HepG2 (cell line): ENCODE measurements at places on chromosomes 6 and 20.
A peak's percentile ranks its signal among the peaks of the same experiment; 100 is the strongest.

- no peak overlapping the region for H3K27ac ChIP-seq
- H3K36me3 ChIP-seq = no peaks in the 10 kb centered on the region
- no peak overlapping the region for H3K4me3 ChIP-seq
Observed at GRCh38 chr6:45084257-45084656, 243.9 kb upstream of the RUNX2 start.

- H3K27ac ChIP-seq = no peak overlapping the region
- no peaks in the 10 kb centered on the region for H3K27me3 ChIP-seq
Observed at GRCh38 chr6:151409260-151409659, 17.9 kb upstream of the ZBTB2 start.

DNA sequence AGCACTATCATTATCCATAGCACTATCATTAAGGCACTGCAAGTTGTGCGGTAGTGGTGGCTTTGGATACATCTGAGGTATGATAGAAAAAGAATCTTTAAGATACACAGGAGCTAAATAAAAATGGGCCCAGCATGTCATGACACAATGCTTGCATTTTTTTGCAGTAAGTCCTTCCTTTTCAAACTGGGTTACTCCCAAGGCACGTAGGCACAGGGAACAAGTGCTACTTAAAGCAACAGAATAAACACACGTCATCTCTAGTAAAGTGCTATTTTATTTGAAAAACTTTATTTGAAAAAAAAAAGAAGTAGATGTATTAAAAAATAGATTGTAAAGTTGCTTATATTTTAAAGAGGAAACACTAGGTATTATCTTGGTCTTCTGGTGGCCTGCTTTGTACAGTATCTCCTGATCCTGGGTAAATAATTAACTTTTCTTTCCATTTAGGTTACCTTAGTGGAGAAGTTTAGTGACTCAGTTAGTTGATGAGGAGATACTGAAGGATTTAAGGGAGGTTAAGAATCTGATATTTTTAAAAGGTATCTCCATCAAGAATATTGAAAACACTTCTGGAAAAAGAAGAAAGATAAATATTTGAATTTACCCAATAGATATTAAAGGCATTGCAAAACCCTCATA, 129.6 kb downstream of the EDN1 start:
- no peak overlapping the region for H3K27ac ChIP-seq
- no peaks in the 10 kb centered on the region for H3K36me3 ChIP-seq
- peak; percentile 24 for DNase-seq
- H3K27me3 ChIP-seq = no peaks in the 10 kb centered on the region
- no peak overlapping the region for H3K4me3 ChIP-seq

DNA sequence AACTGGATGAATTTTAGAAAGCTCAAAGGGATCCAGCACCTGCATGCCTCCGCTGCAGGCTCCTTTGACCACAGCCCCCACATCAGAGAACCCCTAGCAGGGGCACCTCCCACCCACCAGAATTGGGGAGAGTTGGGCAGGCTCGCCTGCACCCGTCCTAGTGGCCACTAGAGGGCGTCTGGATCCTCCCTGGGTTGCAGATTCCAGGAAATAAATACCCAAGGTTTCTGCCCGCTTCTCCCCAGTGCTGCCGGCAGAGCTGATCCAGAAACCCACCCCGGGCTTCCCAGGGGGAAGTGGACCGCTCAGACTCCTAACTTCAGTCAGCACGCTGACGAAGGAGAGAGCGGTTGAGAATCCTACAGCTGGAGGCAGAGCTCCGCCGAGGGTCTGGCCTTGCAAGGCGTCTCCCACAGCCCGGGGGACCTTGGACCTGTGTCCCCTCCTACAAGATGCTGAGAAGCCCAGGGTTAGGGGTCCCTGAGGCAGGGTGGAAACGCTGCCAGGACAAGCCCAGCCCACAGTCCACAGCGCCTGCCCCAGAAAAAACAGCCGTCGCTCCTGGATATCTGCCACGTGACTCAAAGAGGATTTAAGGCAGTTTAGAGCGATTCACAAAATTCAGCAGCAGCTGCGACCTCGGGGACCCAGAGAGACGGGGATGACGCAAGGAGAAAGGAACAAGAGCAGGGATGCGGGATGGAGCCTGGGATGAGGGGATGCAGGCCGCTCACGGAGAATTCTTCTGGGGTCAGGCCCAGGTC, 32.6 kb upstream of the PHACTR3 start:
- no peak overlapping the region for H3K27ac ChIP-seq
- peaks cover 60% of the 10 kb centered on the region; the same call in 2 of the 3 replicates for H3K27me3 ChIP-seq
- peaks cover 4% of the 10 kb centered on the region; the same call in 1 of the 2 replicates for H3K4me1 ChIP-seq
- DNase-seq = peak; percentile 51
- no peaks in the 10 kb centered on the region for H3K36me3 ChIP-seq

DNA sequence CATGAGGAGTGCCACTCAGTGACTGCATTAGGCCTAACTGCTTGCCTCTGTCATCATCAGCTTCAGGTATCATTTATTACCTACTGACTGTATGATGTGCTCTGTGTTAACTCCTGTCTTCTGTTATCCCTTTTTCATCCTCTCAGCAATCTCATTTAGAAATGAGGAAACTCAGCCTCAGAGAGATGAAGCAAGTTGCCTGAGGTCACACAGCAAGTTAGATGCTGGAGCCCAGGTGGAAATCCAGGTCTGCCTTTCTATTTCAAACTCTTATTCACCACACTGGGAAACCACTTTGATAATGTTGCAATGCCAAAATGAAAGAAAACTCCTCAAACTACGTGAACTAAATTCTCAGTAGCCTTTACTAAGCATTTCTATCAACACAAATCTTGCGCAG, 1.3 kb downstream of the FERMT1 start:
- no peaks in the 10 kb centered on the region for H3K27me3 ChIP-seq
- DNase-seq = no peak
- peaks cover 1% of the 10 kb centered on the region; the same call in 1 of the 2 replicates for H3K36me3 ChIP-seq
- H3K4me3 ChIP-seq = peak overlapping the region; percentile 79; the same call in 1 of the 2 replicates
- peaks cover 26% of the 10 kb centered on the region for H3K4me1 ChIP-seq

DNA sequence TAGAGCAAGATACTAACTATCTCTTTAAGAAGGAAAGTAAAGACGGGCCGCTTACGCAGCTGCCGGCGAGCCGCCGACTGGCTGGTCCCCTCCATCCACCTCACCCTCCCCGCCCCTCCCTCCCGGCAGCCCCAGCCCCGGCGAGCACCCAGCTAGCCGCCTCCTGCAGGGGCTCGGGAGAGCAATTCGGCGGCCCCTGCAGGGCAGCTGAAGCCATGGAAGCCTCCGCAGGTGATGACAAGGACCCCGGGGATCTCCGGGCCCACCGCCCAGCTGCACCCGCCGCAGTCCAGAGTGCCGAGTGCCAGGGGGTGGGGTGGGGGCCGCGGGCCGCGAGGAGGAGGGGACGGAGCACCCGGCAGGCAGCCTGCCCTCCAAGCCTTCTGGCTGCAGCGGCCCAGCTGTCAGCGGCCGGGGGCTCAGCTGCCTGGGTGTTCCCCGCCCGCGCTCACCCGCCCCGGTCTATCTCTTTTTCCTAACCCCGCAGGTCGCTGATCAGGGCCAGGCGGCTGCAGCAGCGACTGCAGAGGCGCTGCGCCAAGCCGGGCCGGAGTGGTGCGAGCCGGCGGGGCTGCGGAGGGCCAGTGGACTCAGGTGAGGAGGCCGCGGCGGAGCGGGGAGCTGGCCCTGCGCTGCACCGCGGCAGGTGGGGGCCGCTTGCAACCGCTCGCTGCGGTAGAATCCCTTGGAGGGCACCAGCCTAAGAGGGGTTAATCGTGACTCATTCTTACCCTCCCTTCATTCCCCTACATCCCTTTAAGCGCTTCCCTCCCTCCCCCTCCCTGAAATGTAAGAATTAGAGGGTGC, at the start of gene SNPH:
TSS of gene SNPH (plus strand) at position 128 of the 807 bp plus-strand sequence. CDS start 29,946 bp downstream, outside the sequence.
- no peaks in the 10 kb centered on the region for H3K36me3 ChIP-seq
- peak within 1 kb of the TSS; percentile 67 for H3K4me3 ChIP-seq
- no peak within 1 kb of the TSS for H3K27ac ChIP-seq
- DNase-seq = no peak
- peaks cover 48% of the 10 kb centered on the region for H3K27me3 ChIP-seq
- no peaks in the 10 kb centered on the region; the same call in 1 of the 2 replicates for H3K4me1 ChIP-seq

GRCh38 chr20:54221996-54222890, 14.4 kb downstream of the PFDN4 start:
- peaks cover 8% of the 10 kb centered on the region for H3K4me1 ChIP-seq
- H3K27ac ChIP-seq = no peak overlapping the region
- no peaks in the 10 kb centered on the region for H3K27me3 ChIP-seq

DNA sequence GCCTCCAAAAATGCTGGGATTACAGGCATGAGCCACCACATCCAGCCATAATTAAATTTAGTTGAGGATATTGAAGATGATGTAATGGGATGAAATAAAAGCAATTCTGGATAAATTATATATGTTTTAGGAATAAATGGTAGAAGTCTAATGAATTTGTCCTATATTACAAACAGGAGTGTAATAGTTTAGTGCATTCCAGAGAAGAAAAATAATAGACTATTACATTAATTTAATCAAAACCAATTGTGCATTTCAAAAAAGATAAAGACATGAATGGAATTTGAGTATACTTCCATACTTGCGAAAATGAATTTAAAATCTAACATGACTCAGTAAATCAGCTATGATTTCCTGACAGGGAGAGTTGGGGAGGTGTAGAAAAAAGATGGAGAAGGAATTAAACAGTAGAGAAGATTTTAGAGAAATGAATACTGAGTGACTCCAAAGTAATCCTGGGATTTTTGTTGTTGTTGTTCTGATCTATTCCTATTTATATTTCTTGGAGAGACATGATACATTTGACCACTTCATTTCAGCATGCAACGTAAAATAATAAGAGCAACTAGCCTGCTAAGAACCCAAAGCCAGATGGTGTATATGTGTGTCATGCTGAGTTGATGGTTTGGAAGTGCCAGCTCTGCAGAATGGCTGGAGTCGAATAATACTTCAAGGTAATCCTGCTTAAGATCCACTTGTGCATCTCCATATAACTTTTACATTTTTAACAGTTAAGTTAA, 67.4 kb downstream of the AIG1 start:
- H3K27me3 ChIP-seq = no peaks in the 10 kb centered on the region
- DNase-seq = no peak
- no peak overlapping the region for H3K27ac ChIP-seq
- no peak overlapping the region for H3K4me3 ChIP-seq

GRCh38 chr6:157647261-157647915, 175.7 kb upstream of the SNX9 start:
- no peak for DNase-seq
- no peak overlapping the region for H3K4me3 ChIP-seq
- H3K4me1 ChIP-seq = no peaks in the 10 kb centered on the region
- no peaks in the 10 kb centered on the region for H3K27me3 ChIP-seq
- H3K27ac ChIP-seq = no peak overlapping the region
- H3K36me3 ChIP-seq = no peaks in the 10 kb centered on the region

- no peak overlapping the region for H3K4me3 ChIP-seq
- H3K27me3 ChIP-seq = no peaks in the 10 kb centered on the region
- peaks cover 50% of the 10 kb centered on the region for H3K4me1 ChIP-seq
- no peak for DNase-seq
Observed at GRCh38 chr6:17927705-17928104, 59.7 kb downstream of the KIF13A start.
